ENCODE measurements at places on chromosomes 5 and 9.
A peak's percentile ranks its signal among the peaks of the same experiment; 100 is the strongest.

GRCh38 chr5:146461319-146461718, 14.2 kb downstream of the TCERG1 start:
- no peak for DNase-seq

DNA sequence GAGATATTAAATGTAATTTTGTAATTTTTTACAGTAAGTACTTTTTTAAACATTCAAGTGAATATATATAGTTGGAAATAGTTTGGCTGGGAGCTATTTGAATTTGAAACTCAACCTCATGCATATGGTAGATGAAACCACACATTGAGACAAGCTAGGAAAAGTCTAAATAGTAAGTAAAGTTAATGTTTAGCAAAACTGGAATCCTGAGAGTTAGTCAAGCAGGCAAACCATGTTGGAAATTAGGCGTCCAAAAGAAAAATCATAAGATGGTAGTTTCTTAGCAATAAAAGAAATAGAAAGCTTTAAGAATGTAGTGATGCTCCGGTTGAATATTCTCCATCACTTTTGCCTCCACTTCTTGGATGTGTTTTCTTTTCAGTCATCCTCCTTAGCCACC, 657.1 kb upstream of the CDH10 start:
- no peak for DNase-seq

- DNase-seq: no peak
Measured at GRCh38 chr5:127838661-127839060, 135.5 kb downstream of the CCDC192 start.

GRCh38 chr5:122937914-122938313, 92.5 kb downstream of the SNX24 start:
- DNase-seq: peak; percentile 8

- DNase-seq: no peak
Measured at GRCh38 chr9:83472221-83472665, 66.0 kb downstream of the FRMD3 start.

- peak; percentile 75 for DNase-seq
Measured at GRCh38 chr5:159210210-159210661, 883 bp upstream of the RNF145 start.

DNA sequence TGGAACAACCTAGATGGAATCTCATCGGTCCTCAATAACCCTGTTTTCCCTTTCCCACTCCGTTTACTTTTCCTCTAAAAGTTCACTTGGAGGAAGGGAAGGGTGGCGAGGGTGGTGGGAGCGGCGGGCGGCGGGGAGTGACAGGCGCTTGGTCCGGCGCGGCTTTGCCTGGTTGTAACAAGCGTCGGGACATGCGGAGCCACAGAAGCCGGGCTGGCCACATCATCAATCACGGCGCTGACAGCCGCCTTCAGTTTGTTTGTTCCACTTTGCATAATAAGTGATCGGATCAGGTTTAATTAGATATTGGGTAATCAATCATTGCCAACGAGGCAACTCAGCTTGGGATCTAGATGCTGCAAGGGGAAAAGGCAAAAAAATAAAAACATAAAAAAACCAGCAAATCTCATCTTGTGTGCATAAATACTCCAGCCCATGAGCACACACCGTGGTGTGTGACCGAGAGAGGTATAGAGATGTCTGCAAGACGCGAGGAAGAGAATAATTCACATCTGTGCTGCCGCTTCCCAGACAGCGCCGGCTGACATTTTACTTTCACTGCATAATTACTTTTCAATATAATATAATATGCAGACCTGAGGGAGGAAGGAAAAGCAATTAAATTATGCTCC, 396.2 kb upstream of the IRX4 start:
- DNase-seq: no peak
